Suppressor macrophage treated with lipopolysaccharide for 4 hours (primary cell): ENCODE measurements at places on chromosomes 11 and 22.

GRCh38 chr11:104668797-104669463 is 229.3 kb downstream of the CASP12 start:
- DNase-seq = peak; percentile 46

DNA sequence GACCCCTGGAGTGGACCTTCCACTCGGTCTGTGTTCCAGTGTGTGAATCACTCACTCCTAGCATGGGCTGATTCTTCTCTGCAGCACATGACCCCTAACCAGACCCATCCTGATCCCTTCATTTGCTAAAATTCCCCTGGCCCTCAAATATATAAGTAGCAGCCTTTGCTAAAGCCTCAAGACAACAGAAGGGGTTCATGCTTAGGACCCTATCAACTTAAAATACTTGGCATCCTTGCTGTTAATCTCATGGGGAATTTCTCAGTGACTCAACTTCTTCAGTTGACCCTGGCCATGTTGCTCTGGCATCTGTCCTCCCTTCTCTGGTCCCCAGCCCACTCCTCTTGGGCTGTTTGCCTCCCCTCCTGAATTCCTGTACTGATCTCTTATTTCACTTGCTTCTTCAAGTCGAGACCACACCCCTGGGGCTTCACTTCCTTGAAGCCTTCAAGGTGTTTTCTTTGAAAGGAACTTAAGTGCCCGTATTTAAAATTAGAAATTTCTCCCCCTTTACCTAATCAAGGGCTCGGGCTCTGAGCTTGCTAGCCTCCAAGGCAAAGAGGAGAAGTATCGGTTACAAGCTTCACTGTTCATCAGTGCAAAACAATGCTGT is 23.6 kb downstream of the NNMT start:
- no peak for DNase-seq

- no peak for DNase-seq
These were observed 62.4 kb downstream of the NELL1 start for GRCh38 chr11:20731676-20732215.

- DNase-seq = peak; percentile 2
These were observed 27.3 kb upstream of the ELF5 start for GRCh38 chr11:34540870-34541269.

GRCh38 chr11:40029391-40029790 is 1430.1 kb downstream of the LRRC4C start:
- no peak for DNase-seq

GRCh38 chr11:123434911-123435310 is 4.8 kb downstream of the GRAMD1B start:
- peak; percentile 49 for DNase-seq

DNA sequence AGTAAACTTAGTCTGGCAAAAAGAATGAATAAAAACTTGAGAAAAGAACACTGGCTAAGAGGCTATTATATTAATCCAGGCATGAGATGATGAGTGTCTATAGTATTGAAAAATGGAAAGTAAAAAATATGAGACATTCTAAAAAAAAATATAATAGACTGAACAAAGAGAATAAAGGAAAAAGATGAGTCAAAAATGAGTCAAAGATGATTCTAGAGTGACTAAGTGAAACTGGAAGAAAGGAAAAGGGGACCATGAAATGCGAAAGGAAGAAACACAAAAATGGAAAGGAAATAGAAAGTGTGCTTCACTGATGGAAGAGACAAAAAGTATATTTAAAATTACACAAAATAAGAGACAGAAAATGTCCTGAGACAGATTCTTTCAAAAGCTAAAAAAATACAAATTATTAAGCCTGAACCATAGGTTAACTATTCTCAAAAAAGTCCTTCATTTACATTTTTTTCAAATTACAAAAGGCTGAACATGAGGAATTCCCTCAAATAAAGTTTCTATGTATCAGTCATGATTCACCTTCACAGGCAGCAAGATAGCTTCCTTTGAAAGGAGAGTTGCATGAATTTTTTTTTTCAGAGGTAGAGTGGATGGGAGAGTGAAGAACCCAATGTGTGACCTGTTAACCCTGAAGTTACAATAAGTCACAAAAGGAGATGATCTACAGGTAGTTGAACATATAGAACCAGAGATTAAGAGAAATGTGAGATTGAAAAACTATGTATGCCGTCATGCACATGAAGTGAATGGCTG is 75.2 kb downstream of the EIF3M start:
- peak; percentile 33 for DNase-seq

GRCh38 chr11:79264284-79264683 is 176.5 kb downstream of the TENM4 start:
- DNase-seq = no peak
